Fibroblast of upper back skin (primary cell): ENCODE measurements at places on chromosomes 5 and 9.

DNA sequence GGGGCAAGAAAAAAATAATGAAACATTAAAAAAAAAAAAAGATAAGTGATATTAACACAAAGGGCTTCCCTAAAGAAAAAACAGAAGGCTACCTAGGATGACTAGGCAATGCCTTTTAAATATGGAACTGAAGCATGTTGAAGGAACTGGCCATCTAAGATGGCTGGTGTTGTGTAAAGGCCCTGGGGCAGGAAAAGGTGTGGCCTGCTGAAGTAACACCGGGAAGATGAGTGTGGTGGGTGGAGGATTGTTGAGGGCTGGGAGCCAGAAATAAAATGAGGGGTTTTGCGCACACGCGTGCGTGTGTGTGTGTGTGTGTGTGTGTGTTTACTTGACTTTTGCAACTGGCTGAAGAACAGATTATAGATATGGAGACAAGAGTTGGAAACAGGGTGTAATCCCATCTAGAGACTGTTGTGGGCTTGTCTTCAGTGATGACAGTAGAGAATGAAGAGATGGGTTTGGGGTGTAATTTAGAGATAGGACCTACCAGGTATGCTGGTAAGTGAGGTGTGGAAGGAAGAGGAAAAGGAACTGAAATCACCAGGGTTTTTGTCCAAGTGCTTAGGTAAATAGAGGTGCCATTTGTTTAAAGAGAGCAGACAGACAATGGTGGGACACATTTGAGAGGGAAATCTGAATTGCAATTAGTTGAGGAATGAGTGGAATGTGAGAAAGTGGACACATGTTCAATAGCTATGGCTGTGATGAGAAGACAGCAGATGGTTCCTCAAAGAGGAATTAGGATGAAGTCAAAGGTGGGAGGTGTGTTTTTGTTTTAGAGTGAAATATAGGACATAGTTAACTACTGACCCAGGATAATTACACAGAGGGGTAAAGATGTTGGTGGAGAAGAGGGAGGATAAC lies 33.9 kb downstream of the RAD23B start:
- DNase-seq: no peak

- DNase-seq: no peak
Observed at GRCh38 chr5:1745123-1745795, 54.4 kb downstream of the MRPL36 start.

- DNase-seq: peak; percentile 11
Observed at GRCh38 chr9:34010979-34011378, 37.7 kb downstream of the UBAP2 start.

- DNase-seq: no peak
Observed at GRCh38 chr9:124231095-124231737, 26.5 kb upstream of the NEK6 start.

DNA sequence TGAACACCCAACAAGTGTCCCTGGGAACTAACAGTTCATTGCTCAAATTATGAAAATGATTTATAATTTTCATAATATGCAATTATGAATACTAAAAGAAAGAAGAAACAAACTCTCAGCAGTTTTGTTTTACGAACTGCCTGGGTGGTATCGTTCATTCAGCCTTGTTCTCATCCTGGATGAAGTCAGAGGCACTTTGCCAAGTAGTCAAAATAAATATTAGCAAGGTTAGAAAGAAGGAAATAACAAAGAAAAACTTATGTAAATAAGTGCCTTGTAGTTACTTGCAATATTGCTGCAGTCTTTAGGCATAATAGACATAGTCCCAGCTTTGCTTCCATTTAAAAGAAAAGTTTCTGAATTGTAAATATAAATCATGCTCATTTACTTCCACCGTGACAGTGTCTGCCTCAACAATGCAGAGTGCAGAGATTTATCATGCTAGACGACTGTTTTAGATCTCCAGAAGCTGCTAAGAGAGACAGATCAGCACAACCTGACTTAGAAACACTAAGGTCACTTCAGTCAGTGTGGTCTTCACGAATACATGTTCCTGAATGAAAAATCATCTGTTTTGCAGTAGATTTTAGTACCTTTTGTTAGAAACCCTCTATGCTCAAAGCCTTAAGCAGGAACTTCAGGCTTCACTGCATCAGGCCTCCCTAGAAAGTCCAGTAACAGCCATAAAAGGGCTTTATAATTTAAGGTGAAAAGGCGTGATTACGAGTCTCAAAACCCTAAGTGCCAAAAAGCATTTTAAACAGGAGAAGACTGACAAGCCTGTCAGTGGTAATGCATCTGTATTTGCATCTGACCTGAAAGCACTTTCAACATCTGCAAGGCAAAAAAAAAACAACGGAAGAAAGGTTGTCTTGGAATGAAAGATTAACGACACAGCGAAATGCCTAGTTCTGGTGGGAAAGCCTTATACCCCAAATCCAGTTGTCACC lies 92.1 kb downstream of the TMEM167A start:
- DNase-seq: no peak

- no peak for DNase-seq
Observed at GRCh38 chr5:177452688-177453638, 6.3 kb downstream of the PRR7 start.

DNA sequence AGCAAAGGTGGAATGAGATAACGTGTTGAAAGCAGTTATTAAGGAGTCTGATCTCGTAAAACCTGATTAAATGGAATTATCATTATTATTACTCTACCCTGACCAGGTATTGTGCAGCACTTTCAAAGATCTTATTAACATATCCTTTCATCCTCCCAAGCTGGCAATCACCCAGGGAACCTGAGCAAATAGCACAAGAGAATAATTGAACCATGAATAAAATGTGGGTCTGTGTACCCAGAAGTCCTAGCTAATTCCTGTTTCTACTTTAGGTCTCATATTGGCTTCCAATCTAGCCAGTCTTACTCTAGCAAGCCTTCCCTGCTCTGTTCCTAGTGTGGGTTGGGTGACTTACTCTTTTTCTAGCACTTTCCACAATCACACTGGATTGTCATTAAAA lies 162.2 kb upstream of the STK32A start:
- no peak for DNase-seq

GRCh38 chr5:33726422-33727165 lies 165.2 kb downstream of the ADAMTS12 start:
- peak; percentile 56 for DNase-seq

- peak; percentile 93 for DNase-seq
Observed at GRCh38 chr5:6158974-6159831, 219.1 kb downstream of the MED10 start.

- DNase-seq: no peak
Observed at GRCh38 chr5:72855821-72856220, 39.4 kb downstream of the TNPO1 start.

DNA sequence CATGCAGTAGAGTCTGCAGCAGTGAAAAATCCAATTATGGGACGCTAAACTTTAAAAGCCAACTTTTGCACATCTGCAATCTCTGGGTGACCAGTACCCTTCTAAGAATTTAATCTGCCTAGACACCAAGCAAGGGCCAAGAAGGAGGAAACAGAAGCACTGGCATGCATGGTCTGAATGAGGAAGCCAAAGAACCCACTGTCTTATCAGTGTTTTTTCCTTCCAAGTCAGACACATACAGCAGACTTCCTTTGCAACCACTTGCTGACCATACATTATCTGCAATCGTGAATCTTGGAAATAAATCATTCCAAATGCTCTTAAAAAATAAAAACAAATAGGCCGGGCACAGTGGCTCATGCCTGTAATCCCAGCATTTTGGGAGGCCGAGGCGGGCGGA lies 65.9 kb downstream of the DEPDC1B start:
- no peak for DNase-seq

DNA sequence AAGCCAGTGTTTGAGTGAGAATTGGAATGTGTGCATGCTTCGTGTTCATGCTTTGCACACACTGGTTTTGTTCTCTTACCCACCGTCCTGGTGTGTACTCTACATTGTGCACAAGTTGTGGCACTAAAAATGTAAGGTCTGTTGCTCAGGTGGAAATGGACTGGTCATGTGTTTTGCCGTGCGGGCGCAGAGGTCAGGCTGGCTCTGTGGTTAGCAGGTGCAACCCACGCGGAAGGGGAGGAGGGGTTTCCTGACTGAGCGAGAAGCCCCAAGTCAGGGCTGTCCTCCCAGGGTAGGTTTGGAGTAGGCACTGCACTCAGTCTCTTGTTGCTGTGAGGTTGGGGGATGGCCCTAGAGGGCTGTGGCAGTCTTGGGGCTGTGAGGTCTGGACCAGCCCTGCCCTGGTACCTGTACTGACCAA lies 86.6 kb downstream of the EHMT1 start:
- DNase-seq: no peak

DNA sequence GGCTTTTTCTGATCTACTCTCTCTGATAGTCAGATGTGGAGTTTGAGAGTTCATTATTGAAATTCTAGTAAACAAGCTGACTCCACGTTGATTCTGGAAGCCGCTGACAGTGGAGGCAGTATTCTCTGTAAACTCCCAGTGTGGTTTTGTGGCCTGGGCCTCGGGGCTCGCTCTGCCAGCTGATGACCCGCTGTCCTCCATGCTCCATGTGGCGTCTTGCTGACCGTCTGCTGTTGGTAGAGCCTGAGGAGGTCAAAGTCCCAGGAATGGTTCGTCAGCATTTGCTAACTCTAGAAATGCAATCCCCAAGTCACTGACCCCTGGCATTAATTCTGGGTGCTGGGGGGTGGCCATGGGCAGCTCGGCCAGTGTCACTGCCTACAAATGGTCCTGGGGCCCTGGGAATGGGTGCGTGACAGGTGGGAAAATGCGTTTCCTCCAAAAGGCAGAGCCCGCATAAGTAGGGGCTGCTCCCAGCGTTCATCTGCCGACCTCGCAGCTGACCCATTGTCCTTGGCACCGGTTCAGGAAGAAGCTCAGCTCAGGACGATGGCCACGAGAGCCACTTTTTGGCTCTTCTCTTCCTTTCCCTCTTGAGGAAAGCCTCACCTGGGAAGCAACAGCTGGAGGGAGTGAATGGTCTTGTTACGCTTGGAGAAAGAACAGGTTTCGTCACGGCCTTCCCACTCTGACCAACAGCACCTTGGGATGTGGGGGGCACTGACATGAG lies 55.1 kb downstream of the MRPL36 start:
- DNase-seq: no peak

DNA sequence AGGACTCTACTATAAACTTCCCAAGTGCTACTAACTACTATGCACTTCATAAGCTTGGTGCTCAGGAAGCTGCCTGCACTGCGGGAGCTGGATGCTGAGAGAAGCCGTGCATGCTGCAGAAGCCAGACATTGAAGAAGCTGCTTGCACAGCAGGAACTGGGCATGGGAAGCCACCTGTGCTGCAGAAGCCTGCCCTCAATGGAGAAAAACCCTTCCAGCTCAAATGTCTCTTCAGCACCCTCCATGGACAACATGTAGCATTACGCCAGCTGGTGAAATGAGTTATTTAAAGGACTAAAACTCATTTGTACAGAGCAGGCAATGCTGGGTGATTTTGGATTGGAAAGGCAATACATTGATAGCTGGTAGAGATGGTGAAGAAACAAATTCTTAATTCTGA lies 247.2 kb downstream of the KIF4B start:
- DNase-seq: peak; percentile 3

- DNase-seq: peak; percentile 53
Observed at GRCh38 chr5:171644536-171644935, 141.1 kb upstream of the SMIM23 start.

- no peak for DNase-seq
Observed at GRCh38 chr5:10339958-10340357, 13.5 kb upstream of the MARCHF6 start.

DNA sequence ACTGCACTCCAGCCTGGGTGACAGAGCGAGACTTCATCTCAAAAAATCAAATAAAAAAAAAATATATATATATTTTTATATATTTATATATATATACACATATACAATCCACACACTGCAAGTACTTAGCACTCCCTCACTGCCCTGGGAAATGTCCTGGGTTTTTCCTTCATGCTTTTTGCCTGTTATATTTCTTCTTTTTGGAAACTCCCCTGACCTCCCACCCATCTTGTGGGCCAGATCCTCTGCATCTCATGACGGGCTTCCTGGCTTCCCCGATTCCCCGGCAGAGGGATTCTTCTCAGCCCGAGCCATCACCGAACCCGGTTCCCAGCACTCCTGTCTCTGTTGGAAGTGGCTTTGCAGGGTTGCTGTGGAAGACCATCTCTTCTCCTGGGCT lies 39.5 kb upstream of the NCS1 start:
- DNase-seq: no peak

- peak; percentile 49 for DNase-seq
Observed at GRCh38 chr5:72268753-72269410, 51.2 kb downstream of the MRPS27 start.

DNA sequence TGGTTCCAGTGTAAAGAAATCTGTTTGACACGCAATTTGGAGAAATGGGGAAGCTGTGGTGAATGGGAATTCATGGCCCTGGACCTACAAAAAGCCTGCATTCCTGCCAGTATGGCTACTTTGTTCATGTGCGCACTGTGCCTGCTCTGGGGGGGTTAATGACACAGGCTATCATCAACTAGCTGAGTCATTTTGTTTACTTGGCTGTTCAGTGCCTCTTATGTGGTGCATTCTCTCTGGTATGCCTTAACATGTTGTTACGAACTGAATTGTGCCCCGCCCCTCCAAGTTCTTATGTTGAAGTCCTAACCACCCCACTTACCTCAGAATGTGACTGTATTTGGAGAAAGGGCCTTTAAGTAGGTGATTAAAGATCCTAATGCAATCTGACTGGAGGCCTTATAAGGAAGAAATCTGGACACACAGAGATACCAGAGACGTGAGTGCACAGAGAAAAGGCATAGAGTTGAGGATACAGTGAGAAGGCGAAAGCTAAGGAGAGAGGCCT lies 20.4 kb upstream of the UBAP1 start:
- peak; percentile 85 for DNase-seq

DNA sequence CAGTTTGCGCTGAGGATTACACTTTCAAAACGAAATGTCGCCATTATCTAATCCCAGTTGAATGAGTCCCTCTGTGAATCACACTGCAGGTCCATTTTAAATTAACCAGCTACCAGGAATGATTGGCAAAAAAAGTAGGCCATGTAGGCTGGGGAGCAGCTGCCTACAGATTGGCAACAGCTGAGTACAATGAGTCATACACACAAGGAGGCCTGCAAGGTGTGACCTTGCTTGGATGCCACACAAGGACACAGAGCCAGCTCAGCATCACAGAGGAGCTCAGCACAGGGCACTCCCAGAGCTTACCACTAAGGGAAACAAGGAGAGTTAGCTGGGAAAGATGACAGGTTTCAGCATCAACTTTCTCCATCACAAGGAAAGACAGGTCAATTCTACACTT lies 12.9 kb downstream of the HAVCR1 start:
- DNase-seq: no peak

DNA sequence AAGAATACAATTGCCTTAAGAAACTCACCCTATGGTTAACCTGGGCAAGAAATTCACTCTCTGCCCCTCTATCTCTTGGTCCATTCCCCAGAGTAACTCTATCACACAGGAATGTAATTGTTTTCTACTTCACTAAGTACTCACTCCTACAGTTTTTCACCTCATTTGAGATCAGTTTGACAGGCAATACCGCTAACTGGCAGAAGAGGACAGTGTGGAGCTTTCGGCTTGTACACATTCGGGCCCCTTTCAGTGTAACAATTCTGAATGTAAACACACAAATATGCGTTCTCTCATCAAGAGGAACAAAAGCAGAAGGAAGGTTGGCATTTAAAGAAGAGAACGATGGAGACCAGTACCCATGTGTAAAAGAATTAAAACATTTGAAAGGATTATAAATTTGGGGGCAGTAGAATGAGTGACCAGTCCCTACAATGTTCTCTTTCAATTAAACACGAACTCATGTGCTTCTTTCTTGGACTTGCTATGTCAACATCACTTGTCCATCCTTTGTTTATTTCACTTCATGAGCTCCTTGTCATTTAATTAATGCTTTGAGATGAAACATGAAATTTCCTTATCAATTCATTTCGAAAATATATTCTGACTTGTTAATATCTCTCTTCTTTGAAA lies 188.5 kb upstream of the GRAMD2B start:
- DNase-seq: peak; percentile 31

- DNase-seq: no peak
Observed at GRCh38 chr5:164255598-164256213, 750.3 kb downstream of the MAT2B start.
